ENCODE measurements at places on chromosomes 6 and 20. TPM values are rescaled to one million over a fixed set of nuclear protein-coding genes. Genes with fewer than 3 reads are reported as not detected.

DNA sequence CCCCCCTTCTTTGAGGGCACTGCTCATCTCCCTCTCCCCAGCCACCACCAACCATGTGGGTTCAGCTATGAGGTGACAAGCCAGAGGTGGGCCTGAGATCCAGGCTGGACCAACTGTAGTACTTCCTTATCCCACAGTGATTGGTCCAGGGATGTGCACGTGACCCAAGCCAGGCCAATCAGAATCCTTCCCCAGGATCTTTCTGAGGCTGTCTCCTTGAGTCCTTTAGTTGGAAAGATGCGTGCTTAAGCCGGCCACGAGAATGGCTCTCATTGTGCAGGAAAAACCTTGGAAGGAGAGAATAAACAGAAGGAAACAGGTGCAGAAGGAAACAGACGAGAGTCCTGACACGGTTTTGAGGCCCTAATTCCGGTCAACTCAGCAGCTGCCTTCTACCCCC lies 39.2 kb downstream of the ZC3H12D start:
- no peak for DNase-seq

GRCh38 chr6:31112478-31112877 lies at the start of gene C6orf15:
TSS of gene C6orf15 (minus strand) at chr6:31112575. CDS start at chr6:31112555, 20 bp downstream.
- no peak for DNase-seq

The CGAS gene
- total RNA-seq: 7.5 TPM

GRCh38 chr6:150567823-150568383 lies 31.8 kb upstream of the PLEKHG1 start:
- DNase-seq: no peak

The CLPSL2 gene
- not detected for total RNA-seq

- no peak for DNase-seq
Observed at GRCh38 chr20:9411833-9412232, 102.6 kb upstream of the LAMP5 start.

GRCh38 chr6:31116661-31117385 lies 2.2 kb downstream of the PSORS1C1 start:
- DNase-seq: no peak

- no peak for DNase-seq
Observed at GRCh38 chr6:47157653-47158219, 115.6 kb upstream of the ADGRF1 start.

DNA sequence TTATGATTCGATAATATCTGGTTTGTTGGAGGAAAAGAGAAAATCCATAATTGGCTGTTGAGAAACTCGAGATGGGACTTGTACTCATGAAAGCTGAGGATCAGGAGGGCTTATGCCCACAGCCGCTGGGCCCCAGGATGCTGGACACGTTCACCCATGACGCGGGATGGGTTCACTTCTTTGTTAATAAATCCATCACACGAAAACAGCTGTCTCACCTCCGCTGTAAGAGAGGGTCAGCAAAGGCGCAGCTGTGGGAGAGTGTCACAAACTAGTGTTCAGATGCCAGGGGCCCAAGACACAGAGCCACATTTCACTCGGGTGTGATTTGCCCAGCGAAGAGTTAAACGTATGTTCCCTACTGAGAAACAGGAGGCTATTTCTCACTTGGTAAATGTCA lies 315.1 kb downstream of the THBS2 start:
- DNase-seq: no peak

- DNase-seq: no peak
Observed at GRCh38 chr20:34624629-34625028, 52.3 kb downstream of the PIGU start.

The RBBP9 gene
- total RNA-seq: 12.2 TPM

The ZNF391 gene
- total RNA-seq: 7.1 TPM

The MLN gene
- total RNA-seq: not detected

- DNase-seq: no peak
Observed at GRCh38 chr20:50429412-50429811, 80.8 kb upstream of the PTPN1 start.

DNA sequence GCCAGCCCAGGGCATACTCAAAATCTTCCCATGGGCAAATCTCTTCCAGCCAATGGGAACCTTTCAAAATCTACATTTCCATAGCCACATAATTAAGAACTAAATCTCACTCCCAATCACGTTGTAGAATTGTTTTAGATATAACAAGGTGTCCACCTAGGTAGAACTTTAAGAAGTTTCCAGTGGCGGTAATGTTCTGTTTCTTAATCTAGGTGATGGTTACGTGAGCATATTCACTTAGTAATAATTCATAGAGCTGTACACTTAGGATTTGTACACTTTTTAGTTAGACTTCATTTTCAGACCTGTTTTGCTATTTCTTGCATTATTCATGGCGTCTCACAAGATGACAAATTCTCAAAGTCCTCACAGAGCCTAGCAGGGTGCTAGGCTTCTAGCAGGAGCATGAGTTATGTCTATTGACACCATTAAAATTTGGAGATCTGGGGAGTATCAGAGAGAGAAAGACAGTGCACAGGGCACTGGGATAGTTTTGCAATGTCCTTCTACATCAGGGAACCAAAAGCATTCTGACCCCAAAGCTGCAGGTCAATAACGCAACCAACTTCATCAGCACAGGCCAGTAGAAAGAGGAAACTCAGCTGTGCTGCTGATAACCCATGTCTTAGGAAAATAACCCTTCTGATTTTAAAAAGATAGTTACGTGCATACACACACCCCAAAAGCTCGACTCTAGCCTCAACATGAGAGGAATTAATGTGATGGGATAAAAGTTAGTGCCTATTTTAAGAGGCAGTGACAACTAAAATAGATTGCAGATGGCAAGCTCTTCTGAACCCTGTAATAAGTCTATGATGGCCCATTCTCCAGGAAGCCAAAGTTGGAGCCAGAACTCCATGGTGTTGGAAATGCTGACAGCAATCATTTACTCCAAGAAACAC lies 518.1 kb upstream of the JARID2 start:
- no peak for DNase-seq

Measured in sciatic nerve (tissue), 2 donors.